ENCODE measurements at places on chromosomes 6 and 20. TPM values are rescaled to one million over a fixed set of nuclear protein-coding genes. Genes with fewer than 3 reads are reported as not detected.

DNA sequence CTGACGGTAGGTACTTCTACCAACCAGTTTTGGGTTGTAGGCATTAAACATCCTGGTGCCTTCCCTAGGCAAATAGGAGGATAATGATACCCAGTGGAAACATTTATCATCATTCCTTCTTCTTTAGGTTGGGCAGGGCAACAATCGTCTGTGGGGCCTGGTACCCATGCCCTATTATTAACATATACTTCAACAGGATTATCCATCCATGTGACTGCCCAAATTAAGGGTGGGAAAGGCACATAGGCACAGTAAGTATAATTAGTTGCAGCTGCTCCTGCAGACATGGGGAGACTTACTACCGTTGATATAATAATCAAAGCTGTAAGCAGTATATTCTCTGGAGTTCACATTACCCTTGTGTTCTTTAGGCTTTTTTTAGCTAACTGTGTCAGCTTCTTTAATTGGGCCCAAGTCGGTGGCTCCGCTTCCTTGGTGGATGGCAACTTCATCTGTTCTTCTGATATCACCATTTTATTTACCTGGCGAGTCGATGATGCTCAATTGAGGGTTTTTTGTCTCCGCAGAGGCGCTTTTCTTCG lies 16.8 kb downstream of the RPL7L1 start:
- no peak for DNase-seq

The IL20RA gene
- 3.5 TPM for total RNA-seq

GRCh38 chr6:107667790-107668189 lies 156.3 kb downstream of the SCML4 start:
- DNase-seq = no peak

GRCh38 chr6:4802312-4802935 lies 26.2 kb downstream of the CDYL start:
- no peak for DNase-seq

GRCh38 chr20:62010551-62011402 lies 54.9 kb downstream of the TAF4 start:
- peak; percentile 64 for DNase-seq

GRCh38 chr20:40524071-40524470 lies 165.0 kb downstream of the MAFB start:
- no peak for DNase-seq

DNA sequence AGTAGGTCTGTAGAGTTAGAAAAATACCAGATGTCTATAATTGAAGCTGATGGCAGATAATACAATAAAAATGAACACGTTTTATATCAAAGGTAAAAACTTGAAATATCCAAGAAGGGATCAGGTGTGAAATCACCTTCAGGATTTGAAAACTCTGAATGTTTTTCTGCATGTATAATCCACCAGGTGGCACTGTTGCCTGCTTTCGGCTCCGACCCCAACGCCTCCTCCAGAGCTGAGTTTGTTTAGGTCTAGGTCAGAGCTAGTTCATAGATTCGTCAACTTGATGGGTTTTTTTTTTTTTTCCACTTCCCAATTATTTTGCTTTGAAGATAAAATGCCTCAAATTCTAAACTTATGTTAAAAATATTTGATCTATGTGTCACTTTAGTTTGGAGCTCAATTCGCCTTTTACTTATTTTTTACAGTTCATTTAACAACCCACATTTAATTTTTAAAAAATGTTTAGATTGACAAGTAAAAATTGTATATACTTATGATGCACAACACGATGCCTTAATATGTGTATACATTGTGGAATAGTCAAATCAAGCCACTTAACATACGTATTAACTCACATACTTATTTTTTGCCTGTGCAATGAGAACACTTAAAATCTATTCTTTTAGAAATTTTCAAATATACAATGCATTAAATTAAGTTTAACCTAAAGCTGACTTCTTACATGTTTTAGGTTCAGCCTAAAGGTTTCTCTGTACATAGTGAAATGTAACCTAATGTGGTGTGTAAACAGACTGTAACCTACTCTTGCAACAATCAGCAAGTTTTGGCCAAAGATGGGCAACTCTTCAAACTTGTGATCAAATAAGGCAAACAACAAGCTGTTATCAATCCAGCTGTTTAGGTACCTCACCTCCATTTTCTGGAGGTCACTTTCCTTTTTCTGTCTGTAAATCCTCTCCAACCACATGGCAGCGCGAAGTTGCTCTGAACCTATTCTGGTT lies 39.4 kb upstream of the ENPP4 start:
- peak; percentile 52 for DNase-seq

DNA sequence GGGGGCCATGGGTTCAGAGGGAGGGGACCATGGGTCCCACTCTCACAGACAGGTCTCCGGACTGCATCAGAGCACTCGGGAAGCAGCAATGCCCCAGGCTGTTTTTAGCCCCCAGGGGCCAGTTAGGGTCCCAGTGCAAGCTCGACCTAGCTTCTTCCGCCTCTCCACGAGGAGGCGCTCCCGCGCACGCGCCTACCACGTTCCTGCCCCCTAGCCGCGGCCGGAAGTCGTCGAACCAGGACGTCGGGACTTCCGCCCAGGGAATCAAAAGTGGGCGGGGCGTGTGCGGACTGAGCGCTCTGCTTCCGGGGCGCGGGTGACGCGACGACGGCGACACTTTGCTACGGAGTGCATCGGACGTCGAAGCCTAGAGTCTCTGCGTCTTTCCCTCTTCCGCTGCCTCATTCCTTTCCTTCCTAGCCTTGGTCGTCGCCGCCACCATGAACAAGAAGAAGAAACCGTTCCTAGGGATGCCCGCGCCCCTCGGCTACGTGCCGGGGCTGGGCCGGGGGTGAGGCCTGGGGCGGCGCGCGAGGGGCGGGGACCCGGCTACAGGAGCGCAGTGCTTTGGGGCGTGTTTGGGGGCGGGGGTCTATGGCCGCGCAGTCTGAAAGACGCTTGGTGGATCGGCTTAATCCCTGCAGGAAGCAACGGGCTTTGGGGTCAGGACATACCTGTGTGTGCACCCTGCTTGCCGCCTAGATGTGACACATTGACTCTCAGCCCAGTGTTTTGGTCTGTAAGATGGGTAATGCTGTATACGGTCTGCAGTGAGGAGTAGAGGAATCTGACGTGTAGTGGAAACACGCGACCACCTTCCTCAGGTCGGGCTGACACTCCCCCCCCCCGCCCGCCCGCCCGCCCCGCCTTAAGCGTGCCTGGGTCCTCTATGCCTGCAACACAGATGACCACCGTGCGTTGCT lies at the start of gene PRPF6:
Gene PRPF6, plus strand, starts transcription at position 327 of the 923 bp plus-strand sequence. Its CDS starts 114 bp downstream, at position 441.
- peak; percentile 96 for DNase-seq

The B3GALT4 gene
- 9.8 TPM for total RNA-seq

The EPB41L1 gene
- 32.1 TPM for total RNA-seq

The TAP2 gene
- 30.7 TPM for total RNA-seq

- no peak for DNase-seq
These were observed 24.8 kb downstream of the BACH2 start for GRCh38 chr6:90271831-90272230.

GRCh38 chr20:20719411-20719810 lies 7.0 kb upstream of the RALGAPA2 start:
- no peak for DNase-seq

DNA sequence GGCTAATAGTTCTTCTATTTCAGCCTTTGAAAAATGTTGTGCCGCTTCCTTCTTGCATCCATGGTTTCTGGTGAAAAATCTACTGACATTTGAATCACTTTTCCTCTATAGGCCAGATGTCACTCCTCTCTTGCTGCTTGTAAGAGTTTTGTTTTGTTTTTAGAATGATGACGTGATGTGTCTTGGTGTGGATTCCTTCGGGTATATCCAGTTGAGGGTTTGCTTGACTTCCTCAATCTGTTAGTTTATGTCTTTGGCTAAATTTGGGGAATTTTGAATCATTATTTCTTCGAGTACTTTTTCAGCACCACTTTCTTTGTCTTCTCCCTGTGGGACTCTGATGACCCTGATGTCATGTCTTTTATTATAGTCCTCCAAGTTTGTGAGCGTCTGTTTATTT lies 175.5 kb downstream of the MYLK4 start:
- no peak for DNase-seq

The CCM2L gene
- total RNA-seq = 7.2 TPM

DNA sequence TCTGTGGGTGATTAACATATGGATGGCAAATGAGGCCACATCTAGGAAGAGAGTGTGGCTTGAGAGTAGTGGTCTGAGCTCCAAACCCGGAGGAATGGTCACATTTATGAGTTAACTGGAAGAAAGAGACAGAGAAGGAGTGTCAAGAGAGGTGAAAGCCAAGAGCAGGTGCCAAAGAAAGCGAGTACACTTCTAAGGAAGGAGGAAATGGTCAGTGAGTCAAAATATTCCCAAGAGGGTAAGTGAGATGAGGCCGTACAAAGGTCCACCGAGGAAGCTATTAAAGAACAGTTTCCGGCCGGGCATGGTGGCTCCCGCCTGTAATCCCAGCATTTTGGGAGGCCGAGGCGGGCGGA lies 104.5 kb upstream of the RNF24 start:
- no peak for DNase-seq

DNA sequence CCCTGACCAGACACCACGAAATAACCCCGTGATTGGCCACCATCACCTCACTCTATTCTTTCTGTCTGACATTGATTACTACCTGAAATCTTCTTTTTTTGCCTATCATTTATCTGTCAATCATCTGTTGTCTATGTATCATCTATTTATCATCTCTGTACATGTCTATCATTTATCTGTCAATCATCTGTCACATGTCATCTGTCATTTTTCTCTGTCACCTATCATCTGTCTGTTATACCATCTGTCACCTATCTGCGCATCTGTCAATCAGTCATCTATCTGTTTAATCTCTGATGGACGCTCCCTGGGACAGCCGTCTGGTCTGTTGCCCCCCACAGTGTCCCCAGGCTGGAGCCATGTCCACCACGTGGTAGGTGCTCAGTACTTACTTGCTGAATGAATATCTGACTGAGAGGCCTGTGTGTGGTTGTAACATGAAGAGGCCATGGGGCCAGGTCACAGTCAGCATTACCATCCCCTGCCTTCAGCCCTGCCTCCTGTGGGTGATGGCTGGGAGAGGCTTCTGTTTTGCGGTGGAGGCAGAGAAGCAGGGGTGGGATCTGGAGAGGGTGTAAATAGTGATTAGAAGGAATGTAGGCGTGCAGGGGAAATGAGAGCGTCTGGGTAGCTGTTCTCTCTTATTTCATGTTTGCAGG lies 302.7 kb downstream of the QKI start:
- no peak for DNase-seq

The MTHFD1L gene
- total RNA-seq = 4.8 TPM

DNA sequence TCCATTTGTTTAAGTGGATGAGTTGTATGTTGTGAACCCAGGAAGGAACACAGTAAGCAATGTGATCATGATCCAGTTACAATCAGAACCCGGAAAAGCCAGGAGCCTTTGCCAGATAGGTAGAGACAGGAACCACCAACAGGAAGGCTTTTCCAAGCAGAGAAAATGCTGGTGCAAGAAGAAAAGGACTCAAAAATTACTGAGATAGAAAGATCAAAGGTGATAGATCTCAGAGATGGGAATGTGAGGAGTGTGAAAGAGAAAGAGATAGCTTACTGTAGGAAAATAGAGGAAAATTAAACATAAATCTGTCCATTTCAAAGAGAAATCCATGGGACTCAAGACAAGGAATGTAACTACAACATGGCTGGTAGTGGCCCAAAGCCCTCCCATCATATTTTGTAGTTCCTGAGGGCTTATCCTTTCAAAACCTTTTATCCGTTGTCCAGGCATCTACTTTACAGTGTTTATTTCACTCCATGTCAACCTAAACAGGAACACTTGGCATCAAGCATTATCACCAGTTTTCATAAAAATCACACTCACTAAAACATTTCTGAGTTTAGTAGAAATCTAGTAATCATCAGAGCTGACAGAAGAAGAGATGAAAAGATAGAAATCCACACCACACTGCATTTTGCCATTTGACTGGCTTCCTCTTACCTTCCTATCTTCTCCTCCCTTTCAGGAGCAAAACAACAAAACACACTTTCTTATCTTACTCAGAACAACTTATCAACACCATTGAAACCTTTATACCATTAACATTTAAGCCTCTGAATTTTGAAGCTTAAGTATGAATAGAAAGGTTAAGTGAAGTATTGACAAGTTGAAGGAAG lies 44.5 kb upstream of the STXBP5 start:
- DNase-seq = no peak

The FAM83B gene
- 7.4 TPM for total RNA-seq

- DNase-seq = no peak
These were observed 41.7 kb upstream of the SIRPA start for GRCh38 chr20:1853473-1853872.

DNA sequence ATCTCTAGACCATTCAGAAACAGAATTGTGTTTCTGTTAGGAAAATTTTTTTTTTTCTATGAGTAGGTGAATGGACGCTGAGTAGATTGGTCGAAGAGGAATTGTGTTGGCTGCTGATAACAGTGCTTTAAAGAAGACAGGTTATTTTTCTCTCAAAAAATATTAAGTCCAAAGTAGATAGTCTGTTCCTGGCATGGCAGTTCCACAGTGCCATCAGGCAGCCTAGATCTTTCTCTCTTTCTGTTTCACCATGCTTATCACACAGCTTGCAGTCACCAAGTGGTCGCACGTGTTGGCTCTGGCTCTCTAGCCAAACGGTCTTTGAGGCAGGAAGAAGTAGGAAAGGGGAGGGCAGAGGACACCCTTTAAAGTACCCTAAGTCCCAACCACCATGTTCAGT lies 22.4 kb upstream of the SERINC3 start:
- DNase-seq = no peak

DNA sequence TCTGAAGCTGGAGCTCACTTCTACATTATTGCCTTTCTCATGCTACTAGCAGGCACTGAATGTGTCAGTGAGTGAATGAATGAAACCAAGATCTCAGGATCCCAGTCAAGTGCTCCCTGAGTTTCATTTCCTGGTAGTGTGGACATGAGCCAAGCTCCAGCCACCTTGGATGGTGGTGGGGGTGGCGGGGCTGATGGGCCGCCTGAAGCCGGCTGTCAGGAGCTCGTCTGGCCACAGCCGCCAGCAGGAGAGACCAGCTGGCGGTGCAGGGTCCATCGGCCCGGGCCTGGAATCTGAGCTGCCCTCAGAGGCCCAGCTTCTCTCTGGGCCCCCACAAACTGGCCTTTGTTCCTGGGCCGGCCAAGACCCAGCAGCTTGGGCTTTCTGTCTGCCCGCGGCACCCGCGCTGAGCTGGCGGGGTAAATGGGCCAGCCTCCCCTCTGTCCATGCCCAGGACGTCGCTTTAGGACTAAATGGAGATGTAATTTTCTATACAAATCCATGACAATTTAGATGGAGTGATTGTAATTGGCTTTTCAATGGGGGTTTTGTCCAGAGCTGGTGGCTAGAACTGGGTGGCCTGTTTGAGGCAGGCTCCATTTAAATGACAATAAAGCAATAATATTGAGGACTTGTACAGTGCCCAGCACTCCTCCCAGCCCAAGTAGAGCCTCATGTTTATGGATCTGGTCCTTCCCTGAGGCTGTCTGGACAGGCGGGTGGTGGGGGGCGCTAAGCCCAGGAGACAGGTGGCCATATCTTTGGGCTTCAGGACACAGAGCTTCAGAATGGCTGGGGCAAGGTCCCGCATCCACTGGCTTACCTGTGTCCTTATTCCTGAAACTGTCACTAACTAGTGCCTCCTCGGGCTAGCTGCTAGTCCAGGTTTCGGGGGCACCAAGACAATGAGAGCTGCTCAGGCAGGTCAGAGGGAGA lies 43.5 kb downstream of the NOL4L start:
- no peak for DNase-seq

Measured in left cardiac atrium (tissue), 4 donors.